ENCODE measurements at places on chromosomes 6 and 20. TPM values are rescaled to one million over a fixed set of nuclear protein-coding genes. Genes with fewer than 3 reads are reported as not detected.

DNA sequence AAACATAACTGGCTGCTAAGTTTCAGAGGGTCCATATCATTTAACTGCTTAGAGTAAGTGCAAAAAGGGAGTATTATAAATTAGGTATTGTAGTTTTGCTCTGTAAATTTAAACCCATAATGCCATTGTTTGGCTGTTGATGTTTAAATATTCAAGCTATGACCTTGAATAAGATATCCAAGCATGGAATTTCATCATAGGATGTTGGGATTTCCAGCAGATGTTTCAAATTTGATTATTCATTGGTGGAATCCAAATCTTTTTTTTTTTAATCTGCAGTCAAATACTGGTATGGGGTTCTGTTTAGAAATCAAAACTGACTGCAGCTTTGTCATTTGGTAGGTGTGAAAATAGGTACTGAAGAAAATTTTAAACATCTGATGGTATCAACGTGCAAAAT lies 161.0 kb downstream of the KHDC1L start:
- no peak for DNase-seq
- H3K27me3 ChIP-seq: no peaks in the 10 kb centered on the region
- no peak overlapping the region for H3K27ac ChIP-seq
- H3K36me3 ChIP-seq: no peaks in the 10 kb centered on the region

The HCK gene
- total RNA-seq: 0.54 TPM

DNA sequence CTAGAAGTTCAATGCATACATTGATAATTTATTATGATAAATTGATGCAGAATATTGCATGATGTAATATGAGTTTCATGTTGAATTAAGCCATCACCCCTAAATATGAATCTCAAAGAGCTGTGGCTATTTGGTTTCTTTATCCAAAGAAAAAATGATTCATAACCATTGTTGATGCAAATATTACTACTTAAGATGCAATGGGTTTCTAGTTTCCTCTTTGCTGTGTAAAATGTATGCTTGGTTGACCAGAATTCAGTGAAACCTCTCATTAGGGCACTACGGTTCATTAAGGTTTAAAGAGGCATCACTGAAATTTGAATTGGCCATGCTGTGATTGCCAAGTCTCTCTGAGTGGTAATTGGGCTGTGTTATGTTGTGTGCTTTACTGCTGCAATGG lies 492.5 kb upstream of the FLRT3 start:
- no peaks in the 10 kb centered on the region for H3K4me1 ChIP-seq
- DNase-seq: no peak
- no peaks in the 10 kb centered on the region for H3K27me3 ChIP-seq
- H3K4me3 ChIP-seq: no peak overlapping the region

The SLC17A3 gene
- total RNA-seq: 0.23 TPM

DNA sequence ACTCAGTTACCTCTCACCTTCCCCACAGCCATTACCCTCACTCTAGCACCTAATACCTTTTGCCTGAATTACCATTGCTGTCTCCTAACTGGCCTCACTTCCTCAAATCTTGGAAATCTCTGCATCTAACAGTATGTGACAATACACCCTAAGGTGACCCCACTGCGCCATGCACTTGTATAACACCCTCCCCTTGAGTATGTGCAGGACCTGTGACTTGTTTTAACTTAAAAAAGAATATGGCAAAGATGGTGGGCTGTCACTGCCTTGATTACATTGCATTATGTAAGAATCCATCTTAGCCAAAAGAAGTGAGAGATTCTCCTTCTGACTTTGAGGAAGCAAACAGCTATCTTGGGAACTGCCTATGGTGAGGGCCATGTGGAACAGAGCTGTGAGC lies 29.9 kb upstream of the PKHD1 start:
- peaks cover 8% of the 10 kb centered on the region for H3K36me3 ChIP-seq
- no peak overlapping the region for H3K4me3 ChIP-seq
- no peak overlapping the region for H3K27ac ChIP-seq

The CRIP3 gene
- total RNA-seq: 1.1 TPM

All from endothelial cell (in vitro differentiated cells).